GM23248 (cell line): ENCODE measurements at places on chromosomes 7 and 10. TPM values are rescaled to one million over a fixed set of nuclear protein-coding genes. Genes with fewer than 3 reads are reported as not detected.
A peak's percentile ranks its signal among the peaks of the same experiment; 100 is the strongest.

MRC1 gene
- total RNA-seq = not detected in 2 replicates

- DNase-seq = no peak
Observed at GRCh38 chr7:70486977-70487376, 645.0 kb upstream of the GALNT17 start.

DNA sequence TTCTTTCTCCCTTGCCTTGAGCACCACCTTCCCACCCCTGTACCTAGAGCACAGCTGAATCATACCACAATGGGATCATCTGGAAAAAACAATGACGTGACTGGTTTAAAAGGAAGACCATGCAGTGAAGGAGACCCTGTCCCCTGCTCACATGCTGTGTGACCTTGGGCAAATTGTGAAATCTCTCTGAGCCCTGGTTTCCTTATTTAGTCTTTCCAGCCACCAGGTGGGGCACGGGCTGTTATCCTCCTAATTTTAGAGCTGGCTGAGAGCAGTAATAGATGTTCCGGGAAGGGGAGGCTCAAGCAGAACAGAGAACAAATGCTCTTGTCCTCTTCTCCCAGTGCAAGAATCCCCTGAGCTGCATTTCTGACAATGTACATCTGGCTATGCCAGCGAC lies 198.3 kb downstream of the RPS24 start:
- DNase-seq = peak; percentile 68

DNA sequence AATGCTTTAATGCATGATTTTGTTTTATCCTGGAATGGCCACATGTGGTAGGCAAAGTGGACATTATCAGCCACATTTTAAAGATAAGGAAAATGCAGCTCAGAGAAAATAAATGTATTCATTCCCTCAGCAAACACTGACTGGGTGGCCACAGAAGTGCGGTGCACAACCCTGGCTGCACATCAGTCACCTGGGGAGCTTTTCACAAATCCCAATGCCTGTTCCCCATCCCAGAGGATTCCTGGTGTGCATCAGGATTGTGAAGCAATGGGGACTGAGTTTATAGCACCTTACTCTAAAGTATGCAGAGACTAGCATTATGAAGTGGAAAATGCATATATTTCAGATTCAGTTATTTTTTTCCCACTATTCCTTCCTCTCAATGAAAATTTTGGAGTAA lies 193.5 kb upstream of the C7orf33 start:
- DNase-seq = no peak

DNA sequence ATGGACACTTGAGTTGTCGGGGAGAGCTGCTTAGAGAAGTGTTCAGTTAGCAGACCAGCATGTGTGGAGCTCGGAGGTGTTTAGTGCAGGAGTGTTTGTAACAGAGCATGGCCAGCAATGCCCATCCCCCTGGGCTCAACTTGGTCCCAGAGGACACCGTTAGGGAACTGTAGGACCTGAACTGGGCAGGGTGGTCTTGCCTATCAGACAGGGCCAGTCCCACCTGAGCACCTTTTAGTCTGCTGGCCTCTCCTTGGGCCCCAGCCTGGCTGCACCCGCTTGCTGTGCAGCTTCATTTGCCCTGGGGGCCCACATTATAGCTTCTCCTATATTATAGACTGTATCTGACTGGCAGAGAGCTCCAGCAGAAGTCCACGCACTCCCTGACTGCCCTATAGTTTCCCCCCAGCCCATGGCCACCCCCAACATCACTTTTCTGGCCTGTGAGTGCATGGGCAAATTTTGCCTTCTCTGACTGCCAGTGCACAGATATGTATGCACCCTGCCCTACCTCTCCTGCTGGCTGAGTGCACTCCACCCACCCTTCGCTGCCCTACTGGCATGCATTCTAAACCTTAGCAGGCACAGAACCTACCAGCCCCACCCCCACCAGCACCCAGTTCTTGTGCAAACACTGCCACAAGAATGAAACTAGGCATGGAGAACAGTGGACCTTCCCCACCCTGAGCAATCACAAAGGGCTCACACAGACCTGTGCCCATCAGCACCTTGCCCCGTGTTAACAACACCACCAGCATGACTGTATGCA lies 1030.6 kb upstream of the GHITM start:
- DNase-seq = no peak

DNA sequence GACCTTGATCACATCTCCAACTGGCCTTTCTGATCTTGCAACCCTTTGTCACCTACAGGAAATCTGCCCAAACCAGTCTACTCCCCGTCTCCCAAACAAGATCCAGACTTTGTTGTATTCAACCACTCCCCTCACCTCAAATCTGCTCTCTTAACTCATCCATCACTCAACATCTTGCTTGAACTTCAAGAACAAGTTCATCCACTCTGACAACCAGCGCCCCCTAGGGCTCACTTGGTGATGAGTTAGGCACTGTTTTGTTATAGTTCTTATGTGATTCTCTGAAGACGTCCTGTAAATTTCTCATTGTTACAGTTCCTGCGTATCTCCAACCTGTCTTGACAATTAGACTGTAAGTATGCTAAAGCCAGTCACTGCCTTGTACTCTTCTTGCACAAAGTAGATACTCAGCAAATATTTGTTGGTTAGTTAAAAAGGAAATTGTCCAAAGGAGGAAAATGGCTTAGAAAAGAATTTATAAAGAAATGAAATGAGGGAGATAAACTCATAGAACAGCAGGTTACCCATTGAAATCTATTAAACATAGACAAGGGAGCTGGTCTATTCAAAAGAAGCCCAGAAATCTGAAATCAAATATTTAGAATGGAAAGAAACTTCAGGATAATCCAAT lies 5.3 kb downstream of the FRMD4A start:
- peak; percentile 2 for DNase-seq

GRCh38 chr7:114949231-114949630 lies 27.3 kb downstream of the MDFIC start:
- DNase-seq = no peak
